Activated CD4-positive, alpha-beta T cell treated with anti-CD3 and anti-CD28 coated beads, Interleukin-2, amount 50 U/mL, for 4 hours (primary cell): ENCODE measurements at places on chromosomes 6 and 20.

DNA sequence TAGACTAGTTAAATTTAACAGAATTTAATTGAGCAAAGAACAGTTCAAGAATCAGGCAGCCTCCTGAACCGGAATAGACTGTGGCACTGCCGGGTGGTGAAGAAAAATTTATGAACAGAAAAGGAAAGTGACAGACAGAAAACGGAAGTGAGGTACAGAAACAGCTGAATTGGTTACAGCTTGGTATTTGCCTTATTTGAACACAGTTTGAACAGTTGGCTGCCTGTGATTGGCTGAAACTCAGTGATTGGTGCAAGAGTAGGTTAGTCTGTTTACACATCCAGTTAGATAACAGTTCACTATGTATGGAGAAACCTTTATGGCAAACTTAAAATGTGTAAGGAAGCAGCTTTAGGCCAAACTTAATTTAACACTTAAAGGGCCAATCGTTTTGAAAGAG lies 116.0 kb upstream of the CITED2 start:
- no peak for DNase-seq

- DNase-seq, result no peak
These were observed 30.5 kb upstream of the SASH1 start for GRCh38 chr6:148311966-148312669.

DNA sequence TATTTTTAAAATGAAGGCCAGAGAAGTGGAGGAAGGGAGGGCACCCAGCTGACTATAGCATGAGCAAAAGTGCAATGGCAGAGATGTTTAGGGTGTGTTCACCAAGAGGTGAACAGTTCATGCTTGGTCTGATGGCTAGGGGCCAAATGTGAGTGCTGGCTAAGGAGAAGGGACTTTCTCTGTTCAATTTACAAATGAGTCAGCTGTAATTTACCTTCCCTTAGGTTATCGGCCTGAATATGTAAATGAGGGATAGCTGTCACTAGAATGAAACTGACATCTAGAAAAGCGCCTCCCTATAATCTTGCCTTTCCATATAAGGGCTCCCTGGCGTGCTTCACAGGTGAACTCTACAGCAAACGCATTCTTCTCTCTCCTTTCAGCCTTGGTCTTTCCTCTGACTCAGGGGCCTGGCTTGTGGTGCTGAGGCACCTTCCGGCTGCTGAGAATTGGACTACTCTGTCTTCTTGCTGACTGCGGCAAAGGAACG lies 114.7 kb upstream of the BACH2 start:
- DNase-seq, result peak; percentile 62

- no peak for DNase-seq
These were observed 22.7 kb upstream of the KIF25 start for GRCh38 chr6:167974640-167975344.

DNA sequence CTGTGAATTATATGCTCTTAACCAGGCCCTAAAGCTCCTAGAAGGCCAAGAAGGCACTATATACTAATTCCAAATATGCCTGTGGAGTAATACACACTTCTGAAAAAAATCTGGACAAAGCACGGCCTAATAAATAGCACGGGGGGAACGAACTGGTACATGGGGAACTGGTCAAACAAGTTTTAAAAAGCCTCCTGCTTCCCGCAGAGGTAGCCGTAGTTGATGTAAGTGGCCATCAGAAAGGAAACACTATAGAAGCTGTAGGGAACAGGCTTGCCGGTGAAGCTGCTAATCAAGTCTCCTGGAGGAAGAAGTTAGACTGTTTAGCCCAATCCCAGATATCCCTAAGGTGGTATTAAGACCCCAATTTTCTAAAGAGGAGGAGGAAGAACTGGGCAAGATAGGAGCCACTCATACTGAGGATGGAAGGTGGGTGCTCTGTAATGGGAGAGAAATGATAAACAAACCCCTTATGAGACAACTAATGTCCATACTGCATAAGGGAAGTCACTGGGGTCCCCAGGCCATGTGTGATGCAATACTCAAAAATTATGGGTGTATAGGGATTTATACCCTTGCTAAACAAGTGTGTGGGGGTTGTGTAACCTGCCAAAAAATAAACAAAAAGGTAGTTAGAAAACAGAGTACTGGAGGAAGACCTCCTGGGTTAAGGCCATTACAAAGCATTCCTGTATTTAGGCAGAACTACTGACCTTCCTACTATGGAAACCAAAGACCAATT lies 27.1 kb upstream of the ZNF318 start:
- no peak for DNase-seq

DNA sequence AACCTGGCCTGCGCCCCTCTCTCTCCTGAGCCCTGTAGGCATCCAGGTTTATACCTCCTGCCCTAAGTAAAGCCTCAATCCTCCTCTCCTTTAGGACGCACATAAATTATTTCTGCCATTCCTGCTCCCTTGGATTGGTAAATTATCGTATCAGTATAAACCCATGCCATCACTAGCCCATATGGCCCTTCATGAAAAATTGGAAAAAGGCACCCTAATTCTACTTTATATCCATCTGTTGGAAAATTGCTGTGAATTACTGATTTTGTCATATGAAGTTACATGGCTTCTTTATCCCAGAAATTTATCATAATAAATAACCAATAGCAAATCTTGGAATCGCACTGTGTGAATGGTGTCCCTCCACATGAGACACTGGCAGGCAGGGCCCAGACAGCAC lies 395.2 kb downstream of the PRKN start:
- no peak for DNase-seq
